ENCODE measurements at places on chromosomes 5 and 9.
A peak's percentile ranks its signal among the peaks of the same experiment; 100 is the strongest.

DNA sequence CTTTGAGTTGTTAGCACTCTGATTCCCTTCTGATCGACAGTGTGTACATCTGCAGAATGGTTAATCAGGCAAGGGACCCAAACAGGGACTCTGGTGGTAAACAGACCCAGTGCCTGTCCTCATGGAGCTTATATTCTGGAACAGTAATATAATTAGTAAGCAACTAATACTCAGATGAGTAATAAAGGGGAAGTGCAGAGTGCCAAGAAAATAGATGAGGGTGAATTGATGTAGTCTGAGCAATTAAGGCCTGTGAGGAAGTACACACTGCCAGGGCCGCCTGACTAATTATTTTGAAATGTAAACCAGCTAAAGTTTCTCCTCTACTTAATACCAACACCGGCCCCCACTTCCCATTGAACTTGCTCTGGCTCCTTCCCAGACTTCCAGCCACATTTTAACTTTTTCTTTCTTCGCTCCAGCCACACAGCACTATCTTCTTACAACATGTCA is 4.2 kb downstream of the DHX29 start:
- DNase-seq: no peak

DNA sequence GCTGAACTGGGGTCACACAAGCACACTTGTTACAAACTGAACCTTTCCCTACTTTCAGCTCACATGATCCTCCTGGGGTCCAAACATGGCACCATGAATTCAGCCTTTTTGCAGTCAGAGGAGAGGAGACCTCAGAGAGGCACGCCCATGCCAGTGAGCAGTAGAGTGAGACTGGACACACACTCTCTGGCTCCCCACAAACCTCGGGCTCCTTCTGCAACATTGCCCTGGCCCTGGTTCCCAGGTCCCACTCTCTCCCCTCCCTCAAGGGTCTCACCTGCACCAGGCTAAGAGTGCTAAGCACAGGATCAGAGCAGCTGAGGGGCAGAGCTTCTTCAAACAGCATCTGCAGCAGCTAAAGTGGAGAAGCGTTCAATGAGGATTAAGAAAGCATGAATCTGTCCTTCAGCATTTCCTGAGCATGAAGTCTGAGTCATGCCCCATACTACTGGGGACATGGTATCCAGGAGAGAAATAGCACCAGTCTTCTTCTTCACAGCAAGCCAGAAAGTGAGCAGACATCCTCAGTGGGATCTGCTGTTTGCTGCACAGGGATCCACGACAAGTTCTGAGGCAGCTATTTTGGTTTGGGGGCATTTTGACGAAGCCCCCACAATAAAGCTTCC is 27.2 kb downstream of the SLC35A4 start:
- no peak for DNase-seq

GRCh38 chr9:81320909-81321482 is 368.4 kb downstream of the TLE1 start:
- peak; percentile 40 for DNase-seq

DNA sequence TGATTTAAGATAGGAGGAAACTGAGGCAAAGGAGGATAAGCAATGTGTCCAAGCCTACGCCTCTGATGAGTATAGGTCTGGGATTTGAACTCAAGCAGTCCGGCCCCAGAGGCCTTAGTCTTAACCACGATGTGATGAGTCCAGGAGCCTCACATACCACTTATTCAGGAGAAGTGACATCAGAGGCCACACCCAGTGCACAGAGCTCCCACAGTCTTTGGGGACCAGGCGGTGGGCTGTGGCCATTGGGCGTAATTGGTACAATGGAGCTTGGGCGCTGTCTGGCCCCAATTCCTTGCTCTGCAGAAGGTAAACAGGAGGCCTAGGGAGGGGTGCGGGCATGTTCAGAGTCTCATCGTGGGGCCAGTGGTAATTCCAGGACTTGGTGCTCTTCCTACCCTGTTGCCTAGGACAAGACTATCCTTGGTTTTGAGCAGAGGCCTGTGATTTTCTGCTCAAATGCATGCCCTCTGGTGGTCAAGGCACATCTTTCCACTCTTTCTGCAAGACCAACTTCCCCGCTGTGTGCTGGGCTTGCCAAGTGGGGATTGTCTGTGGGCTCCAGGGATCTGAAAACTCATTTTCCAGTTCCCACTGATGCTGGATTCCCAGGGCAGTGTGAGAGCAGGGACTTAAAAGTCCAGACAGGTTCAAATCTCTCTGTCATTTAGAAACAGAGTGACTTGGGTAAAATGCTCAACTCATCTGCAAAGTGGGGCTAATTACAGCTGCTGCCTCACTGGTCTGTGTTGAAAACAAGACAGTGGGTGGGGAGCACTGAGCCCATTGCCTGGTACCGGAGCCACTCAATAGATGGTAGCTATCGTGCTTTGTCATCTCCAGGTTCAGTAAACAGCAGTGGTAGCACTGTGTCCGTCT is 15.8 kb downstream of the NDST1 start:
- no peak for DNase-seq

- DNase-seq: no peak
Observed at GRCh38 chr9:93137362-93137761, 3.3 kb upstream of the NINJ1 start.

DNA sequence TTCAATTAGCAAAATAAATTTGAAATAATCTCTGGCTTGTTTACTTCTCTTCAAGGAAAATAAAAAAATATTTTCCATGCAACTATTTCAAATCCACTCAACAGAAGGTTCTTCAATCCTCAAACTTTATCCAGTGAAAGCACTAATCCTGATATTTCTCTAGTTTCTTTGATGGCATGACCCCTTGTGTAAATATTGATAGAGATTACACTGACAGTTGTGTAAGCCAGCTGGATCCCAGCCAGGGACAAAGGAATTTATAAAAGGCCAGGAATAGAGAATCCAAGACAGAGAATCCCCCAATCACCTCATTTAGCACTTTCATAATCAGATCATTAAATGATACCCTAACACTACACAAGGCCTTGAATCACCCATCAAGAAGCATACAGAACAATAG is 135.2 kb downstream of the GNA14 start:
- DNase-seq: no peak

- no peak for DNase-seq
Observed at GRCh38 chr9:134814598-134815215, 65.9 kb upstream of the FCN2 start.

DNA sequence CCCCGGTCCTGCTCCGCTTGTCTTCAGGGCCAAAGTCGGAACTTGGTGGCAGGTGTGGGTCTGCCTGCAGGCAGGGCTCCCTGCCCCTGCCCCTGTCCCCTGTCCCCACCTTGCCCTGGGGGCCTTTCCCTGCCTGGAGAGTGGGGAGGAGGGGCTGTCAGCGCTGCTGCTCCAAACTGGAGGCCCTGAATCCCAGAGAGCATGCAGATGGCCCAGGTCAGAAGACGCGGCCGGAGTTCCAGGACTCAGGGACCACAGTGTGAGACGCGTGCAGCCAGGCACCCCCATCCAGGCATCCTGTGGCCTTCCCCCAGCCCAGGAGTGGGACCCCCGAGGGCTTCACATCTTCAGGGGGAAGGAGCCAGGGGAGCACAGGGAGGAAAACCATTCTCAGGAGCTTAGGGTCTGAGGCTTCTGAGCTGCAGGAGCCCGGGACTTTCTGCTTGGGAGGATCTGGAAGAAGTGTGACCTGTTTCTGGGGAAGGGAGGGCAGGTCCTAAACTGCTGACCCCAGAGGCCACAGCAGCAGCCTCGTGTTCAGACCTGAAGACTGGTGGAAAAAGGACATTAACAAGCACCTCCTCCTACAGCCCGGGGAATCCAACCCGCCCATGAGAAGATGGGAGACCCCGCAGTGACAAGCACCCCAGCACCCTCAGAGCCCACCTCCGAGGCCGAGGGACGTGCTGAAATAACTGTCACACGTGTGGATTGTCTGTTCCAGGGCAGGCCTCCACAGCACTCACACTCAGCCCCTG is 38.0 kb downstream of the RASGEF1C start:
- no peak for DNase-seq

- no peak for DNase-seq
Observed at GRCh38 chr5:61842840-61843239, 463.2 kb upstream of the KIF2A start.

DNA sequence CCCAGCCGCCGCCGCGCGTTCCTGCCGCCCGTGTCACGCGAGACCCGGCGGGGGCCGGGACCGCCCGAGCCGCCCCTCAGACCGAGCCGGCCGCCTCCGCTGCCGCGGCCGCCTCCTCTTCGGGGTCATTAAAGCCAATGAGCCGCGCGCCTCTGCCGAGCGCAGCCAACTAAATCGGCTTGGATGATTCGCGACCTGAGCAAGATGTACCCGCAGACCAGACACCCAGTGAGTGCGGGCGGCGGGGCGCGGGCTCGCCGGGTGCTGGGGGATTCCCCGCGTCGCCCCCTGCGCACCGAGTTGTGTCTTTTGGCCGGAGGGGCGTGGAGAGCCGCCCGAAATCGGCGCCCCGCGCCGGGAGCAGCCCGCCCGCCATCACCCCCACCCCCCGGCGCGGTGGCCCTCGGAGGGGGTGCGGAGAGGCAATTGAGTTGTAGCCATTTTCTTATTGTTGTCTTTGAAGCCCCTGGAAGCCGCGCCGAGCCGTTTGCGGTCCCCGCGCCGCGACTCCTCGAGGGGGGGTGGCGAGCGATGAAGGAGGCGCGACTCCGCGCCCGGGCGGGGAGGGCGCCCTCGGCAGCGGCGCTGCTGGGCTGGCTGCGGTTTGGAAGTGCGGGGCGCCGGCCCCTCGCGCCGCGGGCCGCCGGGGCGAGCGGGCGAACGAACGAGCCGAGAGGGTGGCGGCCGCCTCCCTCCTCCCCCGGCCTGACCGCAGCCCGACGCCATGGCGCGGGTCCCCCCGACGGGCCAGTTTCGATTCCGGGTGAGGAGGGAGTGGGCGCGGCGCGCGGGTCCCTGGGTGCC is 1.0 kb downstream of the TLE4 start:
- no peak for DNase-seq

GRCh38 chr9:88161144-88161543 is 22.9 kb upstream of the SPATA31C2 start:
- DNase-seq: no peak

DNA sequence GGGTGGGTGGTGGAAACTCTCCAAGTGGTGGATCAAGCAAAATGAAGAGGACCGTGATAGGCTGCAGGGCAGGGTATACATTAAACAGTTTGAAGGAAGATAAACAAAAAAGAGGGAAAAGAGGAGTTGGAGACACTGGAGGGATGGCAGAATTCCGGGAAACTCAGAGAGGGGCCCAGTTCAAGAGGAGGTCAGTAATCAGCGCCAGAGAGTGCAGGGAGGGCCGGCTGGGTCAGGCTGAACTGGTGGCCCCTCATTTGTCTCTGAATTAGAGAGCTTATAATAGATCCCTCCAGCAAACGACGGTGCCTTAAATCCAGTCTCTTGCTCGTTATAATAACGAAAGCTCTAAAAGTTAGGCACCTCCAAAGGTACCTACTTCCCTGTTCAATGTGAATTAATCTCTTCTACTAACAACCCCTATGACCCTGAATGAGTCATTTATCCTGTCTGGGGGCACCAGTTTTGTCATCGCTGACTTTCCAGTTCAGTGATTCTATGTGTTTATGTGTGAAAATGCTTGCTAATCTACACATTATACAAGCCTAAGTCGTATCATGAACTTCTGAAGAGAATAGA is 2.4 kb upstream of the ZSWIM6 start:
- no peak for DNase-seq

- no peak for DNase-seq
Observed at GRCh38 chr5:17396247-17396646, 101.8 kb upstream of the TAF11L2 start.

DNA sequence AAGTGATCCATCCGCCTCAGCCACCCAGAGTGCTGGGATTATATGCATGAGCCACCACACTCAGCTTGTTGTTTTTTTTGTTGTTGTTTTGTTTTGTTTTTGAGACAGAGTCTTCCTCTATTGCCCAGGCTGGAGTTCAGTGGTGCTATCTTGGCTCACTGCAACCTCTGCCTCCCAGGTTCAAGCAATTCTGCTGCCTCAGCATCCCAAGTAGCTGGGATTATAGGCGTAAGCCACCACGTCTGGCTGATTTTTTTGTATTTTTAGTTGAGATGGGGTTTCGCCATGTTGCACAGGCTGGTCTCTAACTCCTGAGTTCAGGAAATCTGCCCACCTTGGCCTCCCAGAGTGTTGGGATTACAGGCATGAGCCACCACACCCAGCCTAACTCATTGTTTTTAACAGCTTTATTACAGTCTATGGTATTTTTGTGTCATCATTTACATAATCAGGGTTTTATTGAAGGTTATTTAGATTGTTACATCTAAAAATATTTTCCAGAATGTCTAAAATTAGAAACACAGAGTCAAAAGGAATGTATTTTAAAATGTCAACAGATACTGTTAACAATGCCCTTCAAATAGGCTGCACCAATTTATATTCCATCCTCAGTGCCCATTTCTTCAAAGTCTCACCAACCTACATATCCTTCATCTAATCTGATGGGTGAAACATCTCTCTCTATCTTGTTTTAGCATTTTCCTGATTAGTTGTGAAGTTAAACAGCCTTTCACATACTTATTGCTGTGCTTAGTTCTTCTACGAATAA is 18.6 kb downstream of the KIF3A start:
- no peak for DNase-seq

- no peak for DNase-seq
Observed at GRCh38 chr9:135821733-135822373, 85.5 kb downstream of the CAMSAP1 start.

GRCh38 chr9:10059044-10059443 is 553.8 kb downstream of the PTPRD start:
- no peak for DNase-seq

DNA sequence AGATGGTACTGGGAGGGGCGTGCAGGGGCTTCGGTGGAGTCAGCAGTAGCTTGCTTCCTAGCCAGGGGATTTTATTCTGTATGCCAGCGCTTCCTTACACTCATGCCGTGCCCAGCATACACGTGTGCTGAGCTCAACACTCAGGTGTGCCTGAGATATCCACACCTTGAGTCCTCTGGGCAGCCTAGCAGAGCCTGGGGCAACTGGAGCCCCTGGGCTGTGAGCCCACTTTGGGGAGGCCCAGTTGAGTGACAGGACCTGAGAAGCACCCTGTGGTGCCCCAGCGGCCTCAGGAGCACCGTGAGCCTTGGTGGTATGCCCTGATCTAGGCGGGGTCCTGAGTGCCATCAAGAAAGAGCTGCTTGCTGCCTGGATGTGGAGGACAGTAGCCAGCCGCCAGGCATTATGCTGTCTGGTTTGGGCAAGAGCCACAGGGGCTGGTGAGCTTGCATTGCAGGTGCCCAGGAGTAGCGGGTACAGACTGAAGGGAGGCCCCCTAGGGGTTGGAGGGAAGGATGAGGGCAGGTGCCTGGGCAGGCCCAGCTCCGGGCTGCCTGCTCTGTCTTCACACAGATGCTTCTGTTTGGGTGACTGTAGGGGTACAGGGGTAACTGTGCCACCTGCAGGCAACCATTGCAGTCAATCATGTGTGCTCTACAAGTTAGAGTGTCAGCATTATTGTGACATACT is 42.9 kb downstream of the BNIP1 start:
- DNase-seq: no peak
